Omental fat pad (tissue), 4 donors: ENCODE measurements at places on chromosomes 5 and 9. TPM values are rescaled to one million over a fixed set of nuclear protein-coding genes. Genes with fewer than 3 reads are reported as not detected.

GRCh38 chr5:67015541-67016191 lies 180.9 kb downstream of the CD180 start:
- no peak for DNase-seq

- no peak for DNase-seq
These were observed 550.6 kb upstream of the CLINT1 start for GRCh38 chr5:158409507-158409906.

Gene EMB
- 47.3 TPM for total RNA-seq

DNA sequence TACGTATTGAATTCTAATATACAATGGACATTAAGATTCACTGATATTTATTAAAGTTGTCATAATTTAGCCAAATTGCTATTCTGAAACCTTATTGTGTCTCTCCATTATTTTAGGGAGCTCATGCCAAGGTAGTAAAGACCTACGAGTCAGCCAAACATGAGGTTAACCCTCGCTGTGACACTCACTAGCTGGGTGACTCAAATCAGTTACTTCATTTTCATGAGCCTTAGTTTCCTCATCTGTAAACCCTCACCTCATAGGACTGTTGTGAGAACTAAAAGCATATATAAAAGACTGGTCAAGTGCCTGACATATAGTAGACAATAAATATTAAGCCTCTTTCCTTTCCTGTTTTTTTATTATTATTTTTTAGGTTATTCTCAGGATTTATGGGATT lies 44.0 kb upstream of the PCA3 start:
- no peak for DNase-seq

Gene SPATA31A3
- not detected for total RNA-seq

- no peak for DNase-seq
These were observed 35.9 kb downstream of the TGFBR1 start for GRCh38 chr9:99140685-99141314.

GRCh38 chr9:90801241-90801972 lies at the start of gene SYK:
Gene SYK (plus strand): TSS chr9:90801819. CDS start chr9:90843899, 42,080 bp downstream.
- no peak for DNase-seq

DNA sequence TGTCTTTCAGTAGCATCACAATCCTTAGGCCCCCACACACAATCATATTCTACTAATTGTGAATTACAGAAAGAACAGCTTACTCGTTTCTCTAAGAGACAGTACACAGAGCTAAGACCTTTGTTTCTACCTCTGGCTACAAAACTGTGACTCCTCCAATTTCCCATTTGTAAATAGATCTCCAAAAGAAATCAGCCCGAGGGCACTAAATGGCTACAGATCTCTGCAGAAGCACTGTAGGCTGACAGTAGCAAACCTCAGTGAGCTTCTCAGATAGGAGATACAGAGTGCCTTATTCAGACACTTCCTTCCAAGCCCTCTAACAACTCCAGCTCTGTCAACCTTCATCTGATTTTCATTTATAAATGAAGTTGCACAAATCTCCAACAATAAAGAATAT lies 51.0 kb downstream of the EFNA5 start:
- no peak for DNase-seq
